ENCODE measurements at places on chromosomes 16 and 17.
A peak's percentile ranks its signal among the peaks of the same experiment; 100 is the strongest.

DNA sequence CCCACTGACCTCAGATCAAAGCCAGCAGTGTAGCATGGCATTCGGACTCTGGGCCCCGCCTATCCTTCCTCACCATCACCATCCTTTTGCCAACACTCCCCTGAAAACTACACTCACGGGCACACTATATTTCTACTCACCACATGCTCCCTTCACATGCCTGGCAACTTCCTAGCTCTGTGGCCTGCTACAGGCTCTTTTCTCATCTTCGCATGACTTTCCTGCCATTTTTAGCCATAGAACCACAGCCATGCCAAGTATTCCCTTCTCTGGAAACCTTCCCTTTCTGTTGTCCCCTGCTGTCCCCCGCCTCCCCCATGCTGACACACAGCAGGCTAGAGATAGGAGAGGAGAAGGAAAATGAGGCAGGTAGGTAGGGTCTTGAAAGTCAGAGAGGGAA, 45.5 kb upstream of the MMP2 start:
- DNase-seq: no peak

DNA sequence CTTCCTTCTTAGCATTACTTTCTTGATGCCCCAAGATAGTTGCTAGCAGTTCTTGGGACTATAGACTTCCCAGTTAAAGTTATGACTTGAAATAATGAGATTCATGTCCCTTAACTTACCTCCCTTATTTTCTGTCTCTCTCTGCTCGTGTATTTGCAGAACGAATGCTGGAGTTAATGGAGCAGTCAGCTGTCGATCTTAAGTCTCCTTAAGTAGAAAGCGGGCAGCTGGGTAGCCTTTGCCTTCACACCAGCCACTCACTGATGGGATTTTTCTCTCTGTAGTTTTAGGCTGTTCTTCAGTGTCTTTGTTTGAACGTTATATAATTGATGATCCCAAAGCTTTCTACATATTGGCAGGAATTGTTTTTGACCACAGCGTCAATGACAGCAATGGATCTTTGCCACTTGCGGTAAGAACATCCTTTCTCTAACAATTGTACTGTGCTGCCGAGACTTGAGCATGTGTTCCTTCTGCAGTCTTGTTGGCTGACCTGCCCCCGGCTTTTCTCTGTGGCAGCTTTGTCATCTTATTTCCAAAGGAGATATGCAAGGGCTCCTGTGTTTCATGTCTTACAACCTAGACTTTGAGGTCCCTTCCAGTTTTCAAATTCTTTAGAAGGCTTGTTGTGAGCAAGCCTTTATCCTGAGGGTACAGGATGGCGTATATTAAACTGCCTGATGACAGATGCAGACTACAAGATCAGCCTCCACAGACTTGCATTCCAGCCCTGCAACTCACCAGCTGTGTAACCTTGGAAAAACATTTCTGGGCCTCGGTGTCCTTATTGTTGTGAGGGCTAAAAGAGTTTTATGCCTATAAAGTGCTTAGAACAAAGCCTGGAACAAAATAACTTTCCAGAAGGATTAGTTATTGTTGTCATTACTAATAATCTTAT, 25.1 kb upstream of the ABCA3 start:
- DNase-seq: no peak

- no peak for DNase-seq
These were observed 7.5 kb upstream of the CALB2 start for GRCh38 chr16:71350821-71351557.

DNA sequence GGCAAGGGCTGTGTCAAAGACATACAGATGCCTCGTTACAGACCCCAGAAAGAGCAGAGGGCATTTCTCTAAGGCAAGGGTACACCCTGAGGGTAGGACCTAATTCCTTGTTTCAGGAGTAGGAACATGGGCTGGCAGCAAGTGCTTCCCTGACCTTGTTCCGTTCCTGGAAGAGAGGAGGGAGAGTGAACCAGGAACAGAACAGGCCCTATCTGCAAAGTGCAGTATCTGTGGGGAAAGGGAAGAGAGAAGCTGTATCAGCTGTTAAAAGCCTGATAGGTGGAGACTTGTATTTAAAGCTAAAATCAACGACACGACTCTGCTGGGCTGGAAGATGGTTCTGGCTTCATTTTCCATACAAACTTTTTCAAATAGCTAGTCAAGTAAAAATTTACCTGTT, 26.1 kb upstream of the FASN start:
- DNase-seq: no peak

- no peak for DNase-seq
These were observed 43.4 kb downstream of the KCNJ12 start for GRCh38 chr17:21419299-21420239.

DNA sequence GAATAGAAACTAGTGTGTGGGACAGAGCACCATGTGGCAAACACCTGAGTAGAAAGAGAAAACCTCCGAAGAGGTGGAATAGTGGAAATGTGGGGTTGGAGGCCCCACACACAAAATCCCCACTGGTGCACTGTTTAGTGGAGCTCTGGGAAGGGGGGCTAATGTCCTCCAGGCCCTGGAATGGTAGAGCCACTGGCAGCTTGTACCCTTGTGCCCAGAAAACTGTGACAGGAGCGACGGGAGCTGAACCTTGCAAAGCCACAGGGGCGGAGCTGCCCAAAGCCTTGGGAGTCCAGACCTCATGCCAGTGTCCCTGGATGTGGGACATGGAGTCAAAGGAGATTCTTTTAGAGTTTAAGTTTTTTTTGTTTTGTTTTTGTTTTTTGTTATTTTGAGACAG, 50.6 kb downstream of the RNF112 start:
- DNase-seq: no peak

GRCh38 chr17:50887705-50888245, 21.6 kb upstream of the TOB1 start:
- DNase-seq: no peak

DNA sequence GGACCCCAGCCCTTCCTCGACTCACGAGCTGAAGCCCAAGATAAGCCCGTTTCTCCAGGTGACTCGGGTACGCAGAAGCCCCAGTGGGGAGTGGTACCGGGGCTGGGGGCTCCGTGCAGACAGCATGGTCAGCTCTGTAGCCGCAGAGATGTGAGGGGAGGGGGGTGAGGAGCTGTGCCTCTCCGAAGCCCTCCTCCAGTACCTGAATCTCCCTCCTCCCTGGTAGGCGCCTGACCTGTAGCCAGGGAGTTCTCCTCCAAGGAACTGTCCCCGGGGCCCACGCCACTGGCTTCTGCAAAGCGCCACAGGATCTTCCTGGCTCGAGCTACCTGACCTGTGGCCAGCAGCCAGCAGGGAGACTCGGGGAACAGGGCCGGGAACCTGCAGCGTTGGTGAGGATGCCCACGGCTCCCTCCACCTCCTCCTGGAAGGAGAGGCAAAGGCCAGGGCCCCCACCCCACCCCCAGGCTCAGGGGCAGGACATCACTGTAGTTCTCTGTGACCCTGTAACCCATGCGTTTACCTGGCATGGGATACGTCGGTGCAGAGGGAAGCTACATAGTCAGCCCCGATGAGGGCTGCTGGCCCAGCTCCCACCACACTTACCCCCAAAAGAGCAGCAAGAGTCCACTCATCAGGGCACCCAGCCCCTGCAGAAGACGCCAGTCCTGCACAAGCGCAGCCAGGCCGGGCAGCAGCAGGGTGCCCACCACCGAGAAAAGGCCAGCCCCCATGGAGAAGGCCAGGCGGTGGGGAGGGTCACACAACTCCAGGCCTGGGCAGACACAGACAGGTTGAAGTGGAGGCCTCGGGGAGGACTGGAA, 1.7 kb downstream of the SLC22A31 start:
- no peak for DNase-seq

- DNase-seq: no peak
These were observed 12.9 kb downstream of the SLC13A5 start for GRCh38 chr17:6699997-6700947.

DNA sequence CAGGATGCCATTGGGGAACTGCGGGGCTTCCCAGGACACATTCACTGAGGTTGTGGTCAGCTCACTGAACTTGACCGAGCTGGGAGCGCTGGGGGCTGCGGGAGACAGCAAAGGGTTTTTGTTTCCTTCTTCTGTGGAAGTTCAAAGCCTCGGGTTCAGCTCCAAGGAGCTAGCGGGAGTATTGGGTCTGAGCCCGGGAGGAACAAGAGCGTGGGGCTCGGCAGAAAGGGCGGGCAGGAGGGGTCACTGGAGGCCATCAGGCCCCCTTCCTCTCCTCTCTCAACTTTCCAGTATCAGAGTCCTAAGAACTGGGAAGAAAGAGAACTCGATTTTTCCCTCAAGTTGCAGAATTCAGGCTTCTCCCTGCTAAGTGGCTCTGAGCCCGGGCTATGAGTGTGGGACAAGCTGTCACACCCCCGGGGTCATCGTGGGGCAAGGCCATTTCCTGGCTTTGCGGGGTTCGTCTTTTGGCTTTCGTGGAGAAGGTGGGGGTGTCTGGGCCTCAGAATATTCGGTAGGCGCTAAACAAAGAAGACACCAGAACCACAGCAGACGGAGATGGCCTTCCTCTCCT, 53.6 kb upstream of the CDC42EP4 start:
- no peak for DNase-seq

GRCh38 chr17:68277807-68278206, 13.1 kb downstream of the SLC16A6 start:
- peak; percentile 13 for DNase-seq

Data from erythroblast (primary cell).